ENCODE measurements at places on chromosomes 3 and 15.

DNA sequence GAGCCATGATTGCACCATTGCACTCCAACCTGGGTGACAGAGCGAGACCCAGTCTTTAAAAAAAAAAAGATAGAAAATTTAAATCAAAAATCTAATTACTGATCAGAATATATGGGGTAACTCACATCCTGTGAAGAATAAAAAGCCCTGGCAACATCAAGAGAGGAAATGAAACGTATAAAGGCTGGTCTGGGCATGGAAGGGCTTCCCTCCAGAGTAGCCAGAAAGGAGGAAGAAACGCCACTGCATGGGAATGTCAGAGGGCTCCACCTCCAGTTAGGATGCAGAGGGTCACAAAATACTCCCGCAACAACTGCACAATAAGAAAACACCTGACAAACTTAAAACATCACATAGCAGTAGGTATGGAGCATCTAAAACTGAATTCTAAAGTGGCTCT, 4.9 kb upstream of the IQCF1 start:
- DNase-seq, result no peak

DNA sequence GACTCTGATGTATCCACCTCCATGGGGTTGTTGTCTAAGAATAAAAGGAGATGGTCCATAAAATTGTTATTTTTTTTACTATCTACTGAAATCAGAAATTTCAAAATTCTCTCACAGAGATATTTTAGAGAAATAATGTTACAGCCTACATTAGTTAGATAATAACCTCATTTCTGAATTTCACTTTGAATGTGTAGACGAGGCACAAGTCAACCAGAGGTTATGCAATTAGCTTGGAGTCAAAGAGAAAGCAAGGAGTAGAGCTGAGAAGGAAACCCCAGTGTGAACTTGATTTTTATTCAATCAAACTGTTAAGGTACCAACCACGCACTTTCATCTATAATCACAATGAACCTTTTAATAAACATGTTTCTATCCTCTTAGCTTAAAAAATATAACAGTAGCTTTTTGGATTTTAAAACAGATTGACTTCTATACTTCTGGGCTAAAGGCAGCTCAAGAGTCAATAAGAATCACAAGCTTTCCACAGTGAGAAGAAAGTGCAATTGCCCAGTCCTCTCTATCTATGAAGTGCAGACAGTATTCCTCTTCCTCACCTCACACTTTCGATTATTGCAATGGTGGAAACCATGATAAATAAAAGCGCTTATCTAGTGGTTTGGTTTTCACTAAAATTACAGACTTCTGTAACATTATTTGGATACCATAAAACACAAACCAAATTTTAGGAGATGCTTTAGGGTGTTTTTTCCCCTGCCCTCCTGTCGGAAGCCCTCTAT, 403.2 kb downstream of the ZBTB20 start:
- peak; percentile 55 for DNase-seq

GRCh38 chr3:166274351-166275023, 437.3 kb upstream of the BCHE start:
- DNase-seq, result no peak

DNA sequence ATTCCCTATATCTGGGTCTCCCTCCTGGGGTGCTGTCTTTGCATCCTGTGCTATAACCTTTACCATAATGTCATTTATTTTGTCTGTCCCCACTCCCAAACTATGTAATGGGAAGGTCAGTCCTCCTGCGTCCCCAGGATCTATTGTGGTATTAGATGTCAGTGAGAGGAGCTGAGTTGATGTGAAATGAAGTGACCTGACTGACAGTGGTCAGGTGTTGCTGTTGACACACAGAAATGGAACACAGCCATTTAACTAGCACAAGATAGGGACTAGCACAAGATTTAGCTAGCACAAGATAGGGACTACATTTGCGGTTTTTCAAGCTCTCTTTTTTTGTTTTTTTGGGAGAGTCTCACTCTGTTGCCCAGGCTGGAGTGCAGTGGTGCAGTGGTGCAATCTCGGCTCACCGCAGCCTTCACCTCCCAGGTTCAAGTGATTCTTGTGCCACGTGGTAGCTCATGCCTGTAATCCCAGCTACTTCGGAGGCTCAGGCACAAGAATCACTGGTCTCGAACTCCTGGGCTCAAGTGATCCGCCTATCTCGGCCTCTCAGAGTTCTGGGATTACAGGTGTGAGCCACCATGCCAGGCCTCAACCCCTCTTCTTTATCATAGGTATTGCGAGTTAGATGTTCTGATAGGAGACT, 5.2 kb downstream of the NGRN start:
- no peak for DNase-seq

DNA sequence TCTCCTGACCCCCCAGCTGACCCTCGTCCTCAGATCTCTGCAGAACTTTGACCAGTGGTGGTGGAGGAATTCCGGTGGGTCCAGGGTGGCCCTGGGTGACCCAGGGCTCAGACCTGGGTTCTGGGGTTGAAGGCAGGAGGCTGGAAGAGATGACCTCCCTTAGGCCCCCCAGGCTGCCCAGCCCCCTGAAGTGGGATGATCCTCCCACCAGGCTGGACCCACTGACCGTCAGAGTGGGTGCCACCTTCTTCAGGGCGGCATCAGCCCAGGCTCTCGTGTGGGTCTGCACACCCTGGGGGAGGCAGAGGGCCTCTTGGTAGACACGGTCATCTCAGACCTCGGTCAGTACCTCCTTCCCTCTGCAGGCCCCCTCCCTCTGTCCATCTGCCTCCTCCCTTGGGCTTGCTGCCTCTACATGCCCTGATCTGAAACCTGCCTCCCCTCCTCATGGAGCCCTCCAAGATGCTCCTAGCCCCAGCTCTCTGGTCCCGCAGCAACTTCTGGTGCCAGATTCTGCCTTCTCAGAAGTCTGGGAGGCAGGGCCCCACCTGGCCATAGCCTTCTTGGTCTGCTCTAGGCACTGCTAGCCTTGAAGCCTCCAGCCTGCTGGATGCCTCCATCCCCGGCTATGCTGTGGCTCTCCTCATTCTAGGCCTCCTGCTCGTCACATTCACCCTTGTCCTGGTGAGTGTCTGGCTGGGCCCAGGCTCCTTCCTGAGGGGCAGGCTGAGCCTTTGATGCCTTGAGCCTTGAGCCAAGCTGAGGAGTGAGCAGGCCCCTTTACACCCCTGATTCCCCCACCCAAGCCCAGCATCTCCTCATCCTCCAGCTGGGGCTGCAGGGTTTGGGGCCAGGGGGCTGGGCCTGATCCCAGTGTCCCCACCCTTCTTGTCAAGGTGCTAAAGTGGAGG, 49.1 kb upstream of the CSPG4 start:
- DNase-seq, result no peak

- no peak for DNase-seq
Measured at GRCh38 chr15:64651601-64652191, 123.7 kb downstream of the RBPMS2 start.

- no peak for DNase-seq
Measured at GRCh38 chr3:125192190-125193035, 20.1 kb downstream of the SLC12A8 start.

- DNase-seq, result no peak
Measured at GRCh38 chr3:24679429-24679828, 184.8 kb upstream of the THRB start.

DNA sequence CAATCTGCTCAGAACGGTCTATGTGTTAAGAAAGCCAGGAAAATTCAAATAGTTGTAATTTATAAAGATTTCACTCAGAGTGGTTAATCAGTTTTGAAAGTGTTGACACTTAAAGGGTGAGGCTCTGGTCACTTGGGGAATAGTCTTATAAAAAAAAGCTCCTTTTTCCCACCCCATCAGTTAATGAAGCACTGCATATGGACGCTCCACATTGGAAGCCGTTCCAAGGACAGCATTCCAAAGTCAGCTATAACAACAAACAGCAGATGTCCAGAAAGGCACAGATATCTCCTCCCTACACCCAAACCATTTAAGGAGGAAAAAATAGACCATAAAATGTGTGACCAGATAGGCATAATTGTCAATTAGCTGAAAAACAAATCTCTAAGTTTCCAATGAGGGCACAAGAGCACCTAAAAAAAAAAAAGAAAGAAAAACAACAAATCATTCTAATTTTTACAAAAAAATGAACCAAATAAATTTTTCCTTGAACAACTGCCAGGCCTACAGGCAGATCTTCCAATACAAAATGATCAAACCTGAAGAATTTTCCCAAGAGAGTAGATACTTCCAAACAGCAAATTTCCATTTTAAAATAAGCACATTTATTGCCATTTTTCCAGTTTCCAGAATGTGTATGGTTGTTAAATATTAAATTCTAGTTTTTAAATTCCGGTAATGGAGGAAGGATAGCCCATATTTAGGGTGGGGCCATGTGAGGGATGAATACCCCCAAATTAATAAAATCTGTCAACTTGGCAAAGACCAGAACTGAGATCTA, 198.3 kb downstream of the ERC2 start:
- DNase-seq, result no peak

DNA sequence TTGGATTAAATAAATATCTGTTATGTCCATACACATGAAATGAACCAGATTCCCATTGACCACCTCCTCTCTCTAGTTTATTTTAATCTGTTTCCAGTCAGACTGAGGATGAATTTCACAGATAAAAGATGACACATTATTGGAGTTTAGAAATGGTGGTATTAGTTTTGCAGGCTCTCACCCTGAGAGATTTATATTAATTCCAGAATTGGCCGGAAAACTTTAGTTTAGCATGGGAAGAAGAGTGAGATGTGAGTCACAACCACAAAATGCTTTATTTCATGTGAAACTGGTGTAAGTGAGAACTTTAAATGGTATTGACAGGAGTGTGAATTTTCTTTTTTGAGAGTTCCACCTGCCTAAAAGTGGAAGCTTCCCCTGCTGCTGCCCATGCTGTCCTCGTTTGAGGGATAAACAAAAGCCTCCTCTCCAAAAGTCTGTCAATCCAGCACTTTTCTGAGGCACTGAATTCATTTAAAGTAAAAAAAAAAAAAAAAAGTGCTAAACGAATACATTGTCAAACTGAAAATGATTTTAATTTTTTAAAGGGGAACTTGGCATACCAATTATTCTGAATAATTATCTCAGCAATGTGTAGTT, 65.1 kb upstream of the EPHA3 start:
- DNase-seq, result no peak

GRCh38 chr3:124563376-124563775, 166.9 kb upstream of the UMPS start:
- peak; percentile 48 for DNase-seq

GRCh38 chr3:156575641-156576040, 20.7 kb upstream of the SSR3 start:
- DNase-seq, result no peak

DNA sequence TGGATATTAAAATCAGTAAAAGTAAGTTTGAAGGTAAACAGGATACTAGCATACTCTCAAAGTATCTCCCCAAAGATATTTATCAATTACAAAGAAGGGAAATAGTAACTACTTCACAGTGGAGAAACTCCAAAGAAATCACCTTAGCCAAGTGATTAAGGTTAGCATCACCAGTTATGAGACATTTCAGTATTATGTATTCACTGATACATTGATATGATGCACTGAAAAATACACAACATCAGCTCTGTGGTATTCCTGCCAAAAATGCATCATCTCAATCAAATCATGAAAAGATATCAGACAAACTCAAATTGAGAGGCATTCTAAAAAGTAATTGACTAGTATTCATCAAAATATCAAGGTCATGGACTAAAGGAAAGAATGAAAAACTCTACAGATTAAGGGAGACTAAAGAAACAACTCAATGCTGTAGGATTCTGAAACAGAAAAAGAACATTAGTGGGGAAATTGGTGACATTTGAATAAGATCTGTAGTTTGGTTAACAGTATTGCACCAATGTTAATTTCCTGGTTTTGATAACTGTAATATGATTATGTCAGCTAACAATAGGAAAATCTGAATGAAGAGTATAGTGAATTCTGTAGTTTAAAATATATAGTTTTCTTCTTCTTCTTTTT, 215.4 kb downstream of the UACA start:
- no peak for DNase-seq

GRCh38 chr15:57112178-57112577, 193.7 kb downstream of the TCF12 start:
- no peak for DNase-seq

DNA sequence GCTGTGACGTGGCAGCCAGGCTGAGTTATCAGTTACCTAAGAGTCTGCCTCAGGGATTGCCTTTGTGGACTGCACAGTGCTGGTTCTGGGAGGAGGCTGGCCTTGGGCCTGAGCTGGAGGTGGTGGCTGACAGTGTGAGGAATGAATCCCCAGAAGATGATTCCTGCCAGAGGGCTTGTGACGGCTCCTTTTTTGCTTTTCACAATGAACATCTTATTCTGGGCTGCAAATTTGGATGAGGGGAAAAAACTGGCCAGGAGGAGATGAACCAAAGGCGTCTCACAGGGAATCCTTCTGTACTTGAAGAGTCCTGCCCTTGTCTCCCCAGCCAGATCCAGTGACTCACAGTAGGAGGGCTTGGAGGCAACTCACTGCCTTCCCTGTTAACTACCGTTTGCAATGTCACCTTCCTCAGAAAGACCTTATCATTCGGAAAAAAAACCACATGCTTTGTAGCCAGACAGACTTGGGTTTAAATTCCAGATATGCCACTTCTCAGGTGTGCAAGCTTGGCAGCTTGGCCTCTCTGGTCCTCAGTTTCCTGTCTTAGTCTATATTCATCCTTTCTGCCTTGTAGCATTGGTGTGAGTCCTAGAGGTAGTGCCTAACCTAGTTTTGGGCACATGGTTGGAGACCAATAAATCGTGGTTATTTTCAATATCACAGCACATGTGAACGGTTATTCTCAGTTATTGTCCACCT, 19.1 kb downstream of the ST6GAL1 start:
- DNase-seq, result peak; percentile 63

- no peak for DNase-seq
Measured at GRCh38 chr3:124760601-124761000, 30.3 kb downstream of the UMPS start.

DNA sequence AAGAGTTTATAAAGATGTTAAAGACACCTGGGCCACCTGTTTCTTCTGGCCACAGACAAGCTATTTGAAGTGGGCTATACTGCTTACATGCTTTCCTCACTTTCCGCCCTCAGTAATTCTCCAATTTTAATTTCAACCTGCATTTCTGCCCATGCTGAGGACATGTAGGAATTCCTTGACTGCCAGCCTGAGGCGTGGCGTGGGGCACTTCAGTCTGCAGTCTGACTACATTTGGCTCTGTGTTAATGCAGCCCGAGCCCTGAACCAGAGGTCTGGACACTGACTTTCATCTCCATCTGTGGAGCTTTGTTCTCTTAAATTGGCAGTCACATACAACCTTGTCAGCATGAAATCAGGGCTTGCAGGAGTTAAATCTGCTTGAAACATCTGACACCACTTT, 8.5 kb downstream of the UQCC5 start:
- DNase-seq, result no peak

Measured in hematopoietic multipotent progenitor cell treated with erythropoietin and hydrocortisone succinate and interleukin-3 and kit ligand, for 4 days (in vitro differentiated cells).